Activated B cell treated with CpG ODN at 0.5 μM for 24 hours (primary cell): ENCODE measurements at places on chromosomes 3 and 15. TPM values are rescaled to one million over a fixed set of nuclear protein-coding genes. Genes with fewer than 3 reads are reported as not detected.

- H3K36me3 ChIP-seq, result peaks cover 6% of the 10 kb centered on the region
- no peak for DNase-seq
- no peak overlapping the region for H3K4me3 ChIP-seq
- H3K27me3 ChIP-seq, result no peaks in the 10 kb centered on the region
- peaks cover 7% of the 10 kb centered on the region for H3K4me1 ChIP-seq
Observed at GRCh38 chr3:41518626-41519025, 319.3 kb downstream of the CTNNB1 start.

The ZIC1 gene
- total RNA-seq, result not detected in 2 replicates

DNA sequence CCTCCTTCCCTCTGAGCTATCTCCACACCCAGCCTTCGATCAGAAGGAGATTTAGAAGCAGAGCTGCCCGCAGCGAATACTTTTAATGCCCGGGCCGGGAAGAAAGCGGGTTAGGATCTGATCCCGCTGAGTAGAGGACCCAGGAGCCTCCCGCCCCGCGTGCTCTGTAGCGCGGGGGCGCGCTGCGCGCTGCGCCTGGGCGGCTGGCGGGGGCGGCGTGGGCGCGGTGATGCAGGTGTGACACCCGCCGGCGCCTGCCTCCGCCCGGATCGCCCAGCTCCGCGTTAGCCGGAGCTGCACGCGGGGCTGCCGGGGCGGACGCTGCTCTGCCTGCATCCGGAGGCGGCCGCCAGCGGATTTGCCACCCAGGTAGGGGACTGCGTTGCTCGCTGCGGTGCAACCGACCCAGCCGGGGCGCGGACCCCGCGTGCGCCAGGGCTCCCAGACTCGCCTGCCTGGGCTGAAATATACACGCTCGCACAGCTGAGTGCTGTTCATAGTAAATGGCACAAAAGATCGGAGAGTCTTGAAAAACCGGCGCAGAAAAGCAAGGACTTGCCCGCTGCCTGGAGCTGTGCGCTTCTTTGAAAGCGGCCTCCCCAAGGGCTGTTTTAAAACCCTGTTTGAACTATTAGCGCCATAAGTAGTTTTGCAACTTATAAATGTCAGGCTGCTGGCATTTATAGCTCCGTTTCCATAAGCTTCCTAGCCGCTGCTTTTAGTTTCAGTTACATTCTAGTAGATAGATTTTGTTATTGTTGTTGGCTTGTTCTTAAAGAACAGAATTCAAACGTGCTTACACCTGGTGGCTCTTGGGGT lies at the start of gene SV2B:
SV2B (plus strand) TSS at position 263 of the 819 bp plus-strand sequence. CDS start 126,007 bp downstream, outside the sequence.
- peaks cover 18% of the 10 kb centered on the region for H3K4me1 ChIP-seq
- H3K4me3 ChIP-seq, result peak within 1 kb of the TSS; percentile 80
- no peaks in the 10 kb centered on the region for H3K36me3 ChIP-seq
- H3K27ac ChIP-seq, result no peak within 1 kb of the TSS
- peaks cover 61% of the 10 kb centered on the region for H3K27me3 ChIP-seq

The NME9 gene
- not detected in 2 replicates for total RNA-seq

GRCh38 chr3:18988614-18989229 lies 159.6 kb upstream of the KCNH8 start:
- H3K36me3 ChIP-seq, result no peaks in the 10 kb centered on the region
- no peaks in the 10 kb centered on the region for H3K4me1 ChIP-seq
- H3K27me3 ChIP-seq, result peaks cover 2% of the 10 kb centered on the region
- H3K4me3 ChIP-seq, result no peak overlapping the region
- DNase-seq, result no peak

The TIMP4 gene
- not detected in 2 replicates for total RNA-seq

- H3K27me3 ChIP-seq, result peaks cover 26% of the 10 kb centered on the region
- no peak within 1 kb of the TSS for H3K27ac ChIP-seq
- no peak for DNase-seq
- H3K36me3 ChIP-seq, result no peaks in the 10 kb centered on the region
- peaks cover 4% of the 10 kb centered on the region for H3K4me1 ChIP-seq
Observed at GRCh38 chr15:55742927-55743728, at the start of gene PRTG. Gene PRTG, minus strand, starts transcription at chr15:55743152. Its CDS starts 221 bp downstream, at chr15:55742931.

DNA sequence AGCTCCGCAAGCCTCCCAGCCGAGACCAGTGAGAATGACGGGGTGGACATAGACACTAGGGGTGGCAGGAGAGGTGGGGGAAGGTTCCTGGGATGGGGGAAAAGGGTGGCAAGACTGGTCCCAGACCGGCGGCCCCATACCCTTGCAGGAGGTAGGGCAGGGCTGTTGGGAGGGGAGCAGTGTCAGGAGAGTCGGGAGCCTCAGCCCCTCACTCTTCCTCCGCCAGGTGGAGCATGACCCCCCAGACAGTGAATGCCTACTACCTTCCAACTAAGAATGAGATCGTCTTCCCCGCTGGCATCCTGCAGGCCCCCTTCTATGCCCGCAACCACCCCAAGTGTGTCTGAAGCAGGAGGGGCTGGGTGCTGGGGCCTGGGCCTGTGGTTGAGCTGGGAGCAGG lies 8.7 kb upstream of the PSMD2 start:
- no peak overlapping the region for H3K27ac ChIP-seq
- H3K4me1 ChIP-seq, result peaks cover 3% of the 10 kb centered on the region

The TRH gene
- total RNA-seq, result not detected in 2 replicates

The TF gene
- total RNA-seq, result 0.10 and 0.29 TPM in 2 replicates

The SLC25A20 gene
- 9.9 and 11.0 TPM in 2 replicates for total RNA-seq

The LYZL4 gene
- not detected in 2 replicates for total RNA-seq

GRCh38 chr15:99345242-99345641 lies 94.0 kb downstream of the LRRC28 start:
- no peak overlapping the region for H3K27ac ChIP-seq
- DNase-seq, result no peak
- H3K4me3 ChIP-seq, result no peak overlapping the region
- H3K4me1 ChIP-seq, result peaks cover 31% of the 10 kb centered on the region
- H3K27me3 ChIP-seq, result no peaks in the 10 kb centered on the region
- no peaks in the 10 kb centered on the region for H3K36me3 ChIP-seq
